ENCODE measurements at places on chromosomes 2 and 18.

GRCh38 chr2:101464841-101465240, 10.1 kb downstream of the RFX8 start:
- no peak for DNase-seq

- no peak for DNase-seq
These were observed 183.4 kb downstream of the PTGR3 start for GRCh38 chr18:75025573-75025972.

DNA sequence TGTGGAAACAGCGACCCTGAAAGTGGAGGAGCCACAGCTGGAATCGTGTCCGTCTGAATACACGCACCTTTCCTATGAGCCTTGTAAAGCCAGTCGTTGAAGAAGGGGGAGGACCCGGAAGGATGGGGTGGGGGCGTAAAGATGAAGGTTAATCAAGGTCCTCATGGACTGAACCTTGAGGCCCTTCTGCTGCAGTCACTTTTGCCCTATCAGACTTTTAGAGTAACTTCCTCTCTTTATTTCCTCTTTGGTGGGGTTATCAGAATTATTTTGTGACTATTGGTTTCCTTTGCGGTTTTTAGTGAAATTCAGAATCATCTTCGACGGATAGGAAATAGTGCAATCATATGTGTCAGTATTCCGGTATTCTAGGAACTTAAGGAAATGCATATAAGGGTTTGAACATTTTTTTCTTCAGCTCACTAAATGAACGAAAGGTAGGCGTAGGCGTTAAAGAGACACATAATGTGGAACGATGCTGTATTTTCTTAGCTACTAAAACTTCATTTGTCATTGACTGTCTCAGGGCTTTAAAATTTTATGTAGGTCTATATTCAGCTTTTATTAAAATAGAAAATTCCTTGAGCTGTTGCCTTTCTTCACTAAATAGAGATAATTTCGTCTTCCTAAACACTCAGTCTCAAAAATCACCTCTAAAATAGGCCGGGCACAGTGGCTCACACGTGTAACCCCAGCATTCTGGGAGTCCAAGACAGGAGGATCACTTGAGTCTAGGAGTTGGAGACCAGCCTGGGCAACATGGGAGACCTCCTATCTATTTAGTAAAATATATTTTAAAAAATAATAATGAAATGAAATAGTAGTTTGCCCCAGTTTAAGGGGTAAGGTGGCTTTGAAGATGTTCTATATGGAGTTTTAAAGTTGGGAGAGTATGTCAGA, 1.4 kb upstream of the YES1 start:
- DNase-seq, result no peak

DNA sequence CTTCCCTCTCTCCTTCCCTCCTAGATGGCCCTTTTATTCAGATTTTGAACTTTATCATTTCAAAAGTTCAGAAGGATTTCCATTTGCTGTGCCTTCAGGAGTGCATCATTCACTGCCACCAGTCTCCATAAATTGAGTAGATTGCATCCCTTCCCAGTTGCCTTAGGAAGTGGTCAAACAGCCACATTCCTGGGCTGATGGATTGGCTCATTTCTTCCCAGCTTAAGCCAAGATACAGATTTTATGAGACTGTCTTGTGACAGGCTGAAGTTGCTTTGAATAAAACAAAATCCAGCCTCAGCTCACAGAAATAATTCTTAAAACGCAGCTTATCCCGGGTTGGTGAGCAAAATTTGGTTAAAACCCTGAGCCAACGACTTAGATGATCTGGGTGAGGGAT, 9.8 kb downstream of the NRP2 start:
- DNase-seq, result no peak

DNA sequence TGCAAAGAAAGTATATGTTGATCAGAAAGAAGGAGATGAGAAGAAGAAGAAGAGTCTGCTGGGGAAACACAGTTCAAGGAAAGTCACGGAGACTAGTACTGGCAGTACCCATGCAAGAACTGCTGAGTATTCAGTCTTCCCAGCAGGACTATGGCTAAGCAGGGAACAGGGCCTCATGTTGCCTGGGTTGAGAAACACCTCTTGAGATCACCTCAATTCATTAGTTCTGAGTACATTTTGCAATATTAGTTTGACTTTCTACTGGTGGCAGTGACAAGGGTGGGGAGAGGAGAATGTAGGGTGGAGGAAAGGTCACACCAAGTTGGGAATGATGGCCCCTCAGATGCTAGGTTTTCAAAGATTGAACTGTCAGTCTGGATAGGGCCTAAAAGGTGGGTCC, 50.5 kb downstream of the MRPL33 start:
- no peak for DNase-seq

- no peak for DNase-seq
These were observed 22.8 kb upstream of the ME2 start for GRCh38 chr18:50855976-50856757.

DNA sequence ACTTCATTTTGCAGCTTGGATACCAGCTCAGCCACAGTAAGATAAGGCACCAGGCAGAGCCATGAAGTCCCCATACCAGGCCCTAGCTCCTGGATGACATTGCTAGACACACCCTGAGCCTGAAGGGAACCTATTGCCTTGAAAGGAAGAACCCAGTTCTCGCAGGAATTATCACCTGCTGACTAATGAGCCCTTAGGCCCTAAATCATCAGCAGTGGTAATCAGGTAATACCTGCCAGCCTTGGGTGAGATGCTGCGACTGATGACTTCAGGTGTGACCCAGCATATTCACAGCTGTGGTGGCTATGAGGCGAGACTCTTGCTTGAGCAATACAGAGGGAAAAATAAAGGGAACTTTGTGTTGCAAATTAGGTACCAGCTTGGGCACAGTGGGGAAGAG, 24.9 kb downstream of the CLK1 start:
- no peak for DNase-seq

DNA sequence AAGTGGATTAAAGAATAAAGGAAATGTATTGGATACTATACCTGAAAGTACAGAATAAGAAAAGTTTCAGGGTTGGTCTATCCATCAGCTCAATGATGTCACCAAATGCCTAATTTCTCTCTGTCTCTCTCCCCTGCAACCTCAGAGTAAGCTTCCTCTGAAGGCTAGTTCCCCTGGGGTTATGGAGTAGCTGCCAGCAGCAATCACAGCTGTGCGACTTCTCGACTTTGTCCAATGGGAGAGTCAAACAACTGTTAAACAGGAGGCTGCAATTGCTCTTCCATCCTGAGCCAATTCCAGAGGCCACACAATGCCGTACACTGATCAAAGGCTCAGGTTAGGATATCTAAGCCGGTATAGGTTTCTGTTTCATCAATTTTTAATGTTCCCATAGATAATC, 95.3 kb upstream of the FANCL start:
- DNase-seq, result peak; percentile 5

- no peak for DNase-seq
These were observed 156.1 kb upstream of the APCDD1 start for GRCh38 chr18:10298346-10298745.

DNA sequence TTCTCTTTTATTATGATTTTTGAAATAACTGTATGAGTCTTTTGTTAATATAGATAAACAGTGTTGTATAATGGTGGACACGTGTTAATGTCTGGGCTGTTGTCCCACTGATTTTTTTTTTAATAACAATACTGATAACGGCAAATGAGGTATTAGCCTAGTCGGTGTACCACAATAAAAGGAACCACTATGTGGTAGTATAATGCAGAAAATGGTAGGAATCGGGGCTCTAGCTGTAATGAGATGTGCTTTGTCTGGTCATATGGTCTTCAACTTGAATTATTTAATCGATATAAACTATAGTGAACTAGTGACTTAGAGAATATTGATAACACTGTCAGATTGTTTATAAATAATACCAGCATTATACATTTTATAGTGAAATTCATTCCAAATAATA, 517.9 kb upstream of the SPHKAP start:
- DNase-seq, result no peak

GRCh38 chr2:164887434-164888144, 46.0 kb upstream of the COBLL1 start:
- no peak for DNase-seq

DNA sequence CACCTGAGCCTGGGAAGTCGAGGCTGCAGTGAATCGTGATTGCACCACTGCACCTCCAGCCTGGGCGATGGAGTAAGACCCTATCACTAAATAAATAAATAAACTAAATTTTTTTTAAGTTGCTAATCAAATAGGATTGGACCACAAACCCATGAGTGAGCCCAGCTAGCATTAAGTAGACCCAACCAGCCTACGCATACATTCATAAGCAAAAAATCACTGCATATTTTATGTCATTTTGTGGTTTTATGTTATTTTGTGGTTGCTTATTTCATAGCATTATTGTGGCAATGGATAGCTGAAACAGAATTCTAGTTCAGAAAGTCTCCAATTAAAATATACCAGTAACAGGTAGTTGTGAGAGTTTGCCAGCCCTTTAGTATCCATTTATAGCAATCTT, 29.1 kb upstream of the ZC3H15 start:
- DNase-seq, result no peak

- no peak for DNase-seq
These were observed 27.8 kb upstream of the ICOS start for GRCh38 chr2:203908797-203909185.

- DNase-seq, result no peak
These were observed 70.0 kb upstream of the PPP1CB start for GRCh38 chr2:28681606-28682005.

GRCh38 chr2:186641132-186641806, 51.4 kb downstream of the ITGAV start:
- no peak for DNase-seq

- DNase-seq, result no peak
These were observed 80.9 kb downstream of the SH3RF3 start for GRCh38 chr2:109209941-109210340.

DNA sequence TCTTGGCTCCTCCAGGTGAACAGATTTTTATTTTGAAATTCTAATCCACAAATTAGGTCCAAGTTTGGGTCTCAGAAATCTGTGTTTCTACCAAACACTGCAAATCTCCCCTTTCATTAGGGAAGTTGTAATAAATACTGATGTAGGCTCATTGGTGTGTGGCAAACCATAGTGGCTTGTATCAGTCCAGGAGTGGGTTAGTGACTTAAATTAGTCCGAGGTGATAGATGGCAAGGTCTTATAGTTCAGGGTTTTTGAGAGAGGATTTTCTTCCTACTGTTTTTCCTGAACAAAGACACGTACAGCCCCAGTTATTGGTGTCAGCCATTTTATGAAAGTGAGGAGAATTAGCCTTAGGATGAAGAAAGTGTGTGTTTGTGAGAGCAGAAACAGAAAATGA, 74.6 kb downstream of the RPRM start:
- DNase-seq, result no peak

DNA sequence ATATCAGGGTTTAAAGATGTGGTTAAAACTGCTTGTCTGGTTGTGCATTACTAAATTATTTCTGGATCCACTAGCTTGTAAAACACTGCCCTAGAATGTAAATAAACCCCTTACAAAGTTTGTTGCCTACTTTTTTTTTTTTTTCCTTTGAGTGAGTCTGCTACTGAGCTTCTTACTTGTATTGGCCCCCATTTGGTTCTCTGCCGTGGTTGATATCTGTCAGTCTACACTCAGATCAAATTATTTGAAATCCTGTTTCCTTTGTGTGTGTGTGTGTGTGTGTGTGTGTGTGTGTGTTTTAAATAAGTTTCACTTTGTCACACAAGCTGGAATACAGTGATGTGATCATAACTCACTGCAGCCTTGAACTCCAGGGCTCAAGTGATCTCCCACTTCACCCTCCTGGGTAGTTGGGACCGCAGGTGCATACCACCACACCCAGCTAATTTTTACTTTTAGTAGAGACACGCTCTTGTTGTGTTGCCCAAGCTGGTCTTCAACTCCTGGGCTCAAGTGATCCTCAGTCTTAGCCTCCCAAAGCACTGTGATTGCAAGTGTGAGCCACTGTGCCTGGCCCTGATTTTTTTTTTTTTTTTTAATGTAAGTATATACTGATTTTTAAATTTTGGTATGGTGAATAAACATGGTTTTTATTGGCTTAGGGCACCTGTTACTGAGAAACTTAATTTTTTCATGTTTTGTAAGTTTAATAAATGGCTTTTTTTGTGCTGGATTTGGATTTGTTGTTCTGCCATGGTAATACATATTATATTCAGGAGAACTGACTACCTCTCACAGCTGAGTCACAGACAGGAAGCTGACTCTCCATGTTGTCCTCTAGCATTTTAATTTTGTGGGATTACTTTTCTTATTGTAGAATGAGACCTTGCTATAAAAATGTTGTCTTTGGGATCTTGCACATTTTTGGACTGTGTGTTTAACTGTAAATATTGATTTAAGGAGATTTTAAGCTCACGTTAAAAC, 48.5 kb downstream of the MAP4K4 start:
- no peak for DNase-seq

DNA sequence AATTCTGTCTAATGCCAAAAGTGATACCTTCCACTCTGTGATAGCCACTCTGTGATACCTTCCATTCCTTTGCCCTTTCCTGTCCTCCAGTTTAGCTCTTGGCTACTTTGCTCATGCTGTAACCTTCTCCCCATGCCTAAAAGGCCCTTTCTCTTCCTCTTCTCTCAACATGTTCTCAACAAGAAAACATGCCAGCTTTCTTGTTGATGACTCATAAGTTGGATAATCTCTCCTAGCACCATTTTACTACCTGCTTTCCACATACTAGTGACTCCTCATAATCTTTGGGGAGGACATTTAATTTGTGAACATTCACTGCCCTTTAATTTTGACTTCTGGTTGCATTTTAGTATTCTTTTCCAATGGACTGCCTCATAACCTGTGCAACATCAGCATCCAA, 55.9 kb upstream of the NT5C1B start:
- no peak for DNase-seq

DNA sequence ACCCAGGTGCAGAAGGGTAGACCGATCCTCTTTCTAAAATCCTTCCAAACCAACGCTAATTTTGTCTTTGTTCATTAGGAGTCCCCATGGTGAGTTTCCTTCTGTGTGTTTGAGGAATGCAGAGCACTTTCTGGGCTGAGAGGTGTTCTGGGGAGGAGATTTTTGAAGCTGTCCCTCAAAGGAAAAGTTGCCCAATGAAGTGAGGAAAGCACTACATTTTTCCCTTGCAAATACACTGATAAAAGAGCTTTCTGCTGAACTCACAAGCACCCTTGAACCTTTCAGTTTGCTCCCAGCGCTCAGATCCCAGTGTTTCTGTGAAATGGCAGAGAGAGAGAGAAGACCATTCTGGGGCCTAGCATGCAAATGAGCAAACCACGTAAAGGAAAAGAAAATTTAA, 299.6 kb upstream of the FANCL start:
- DNase-seq, result peak; percentile 43

- DNase-seq, result no peak
These were observed 36.2 kb downstream of the FBLN7 start for GRCh38 chr2:112174383-112174782.

DNA sequence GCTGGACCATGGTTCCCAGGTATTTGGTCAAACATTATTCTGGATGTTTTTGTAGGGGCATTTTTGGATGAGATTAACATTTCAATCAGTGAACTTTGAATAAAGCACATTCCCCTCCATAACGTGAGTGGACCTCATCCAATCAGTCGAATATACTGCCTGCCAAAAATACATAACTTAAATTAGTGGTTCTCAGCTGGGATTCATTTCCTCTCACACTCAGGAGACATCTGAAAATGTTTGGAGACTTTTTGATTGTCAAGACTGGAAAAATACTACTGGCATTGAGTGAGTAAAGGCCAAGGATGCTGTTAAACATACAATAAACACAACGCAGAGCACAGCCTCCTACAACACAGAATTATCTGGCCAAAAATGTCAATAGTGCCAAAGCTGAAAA, 198.2 kb downstream of the MYO1B start:
- DNase-seq, result no peak

Data from retina (tissue), 1 donor.